ENCODE measurements at places on chromosomes 12 and 14.

DNA sequence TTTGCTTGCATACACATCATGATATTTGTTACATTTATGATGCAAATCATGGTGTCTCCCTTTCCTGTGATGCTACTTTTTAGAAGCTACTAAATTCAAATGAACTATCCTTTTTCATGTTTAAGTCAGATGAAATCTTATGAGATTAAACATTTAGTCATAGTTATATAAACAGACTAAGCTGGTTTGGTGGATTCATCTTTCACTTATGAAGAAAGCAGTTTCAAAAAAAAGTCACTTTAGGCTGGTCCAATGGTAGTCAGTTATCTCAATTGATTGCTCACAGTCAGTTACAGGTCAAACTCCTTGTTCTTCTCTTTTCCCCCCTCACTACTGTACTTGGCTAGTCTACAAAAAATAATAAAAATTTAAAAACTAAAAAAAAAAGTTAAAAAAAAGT, 19.7 kb downstream of the SYCP3 start:
- no peak for DNase-seq

- no peak for DNase-seq
Measured at GRCh38 chr12:65965358-65965757, 141.1 kb downstream of the HMGA2 start.

- DNase-seq = no peak
Measured at GRCh38 chr14:54931101-54931500, 28.5 kb upstream of the GCH1 start.

DNA sequence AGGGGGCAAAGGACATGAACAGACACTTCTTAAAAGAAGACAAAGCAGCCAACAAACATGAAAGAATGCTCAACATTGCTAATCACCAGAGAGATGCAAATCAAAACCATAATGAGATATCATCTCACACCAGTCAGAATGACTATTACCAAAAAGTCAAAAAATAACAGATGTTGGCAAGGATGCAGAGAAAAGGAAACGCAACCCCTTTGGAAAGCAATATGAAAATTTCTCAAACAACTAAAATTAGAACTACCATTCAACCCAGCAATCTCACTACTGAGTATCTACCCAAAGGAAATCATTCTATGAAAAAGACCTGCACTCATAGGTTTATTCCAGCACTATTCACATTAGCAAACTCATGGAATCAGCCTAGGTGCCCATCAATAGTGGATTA, 25.6 kb downstream of the MDM1 start:
- DNase-seq = no peak

- DNase-seq = no peak
Measured at GRCh38 chr12:114770323-114770722, 86.3 kb upstream of the TBX3 start.

DNA sequence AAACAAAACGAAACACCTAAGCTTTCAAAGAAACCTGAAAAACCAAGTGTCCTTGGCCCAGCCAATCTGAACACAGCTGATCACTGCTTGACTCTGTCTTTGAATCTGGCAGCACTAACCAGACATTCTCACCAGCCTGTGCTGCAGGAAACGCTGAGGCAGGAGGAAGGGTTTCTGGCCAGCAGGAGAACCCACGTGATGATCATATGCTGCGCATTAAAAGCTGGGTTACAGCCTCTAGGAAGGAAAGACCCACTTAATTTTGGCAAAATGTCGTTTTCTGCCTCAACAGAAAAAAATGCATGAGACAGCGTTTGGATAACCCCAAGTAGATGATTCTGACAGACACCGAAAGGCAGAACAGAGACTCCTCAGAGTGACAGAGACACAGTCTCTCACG, 9.8 kb downstream of the APPL2 start:
- peak; percentile 82 for DNase-seq

DNA sequence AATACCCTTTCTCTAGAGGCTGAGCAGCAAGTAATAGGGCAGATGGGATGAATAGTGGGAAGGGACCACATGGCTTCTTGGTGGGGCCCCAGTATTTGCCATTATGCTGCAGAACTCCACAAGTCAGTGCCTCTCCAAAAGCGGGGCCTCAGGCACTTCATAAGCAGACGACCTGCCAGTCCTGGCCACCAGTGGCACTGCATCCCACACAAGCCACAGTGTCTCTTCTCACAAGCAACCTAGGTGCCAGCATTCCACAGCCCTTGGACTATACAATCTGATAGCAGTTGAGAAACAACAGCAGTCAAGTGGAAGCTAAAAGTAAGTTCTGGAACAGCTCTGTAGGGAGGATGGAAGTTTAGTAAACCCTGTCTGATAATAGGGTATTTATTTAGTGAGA, 4.2 kb upstream of the SLC8A3 start:
- no peak for DNase-seq

- DNase-seq = no peak
Measured at GRCh38 chr12:119486599-119487154, 106.9 kb upstream of the TMEM233 start.

GRCh38 chr12:78442454-78442801, 422.1 kb upstream of the SYT1 start:
- no peak for DNase-seq

- peak; percentile 57 for DNase-seq
Measured at GRCh38 chr12:29591140-29592020, 93.9 kb upstream of the OVCH1 start.

DNA sequence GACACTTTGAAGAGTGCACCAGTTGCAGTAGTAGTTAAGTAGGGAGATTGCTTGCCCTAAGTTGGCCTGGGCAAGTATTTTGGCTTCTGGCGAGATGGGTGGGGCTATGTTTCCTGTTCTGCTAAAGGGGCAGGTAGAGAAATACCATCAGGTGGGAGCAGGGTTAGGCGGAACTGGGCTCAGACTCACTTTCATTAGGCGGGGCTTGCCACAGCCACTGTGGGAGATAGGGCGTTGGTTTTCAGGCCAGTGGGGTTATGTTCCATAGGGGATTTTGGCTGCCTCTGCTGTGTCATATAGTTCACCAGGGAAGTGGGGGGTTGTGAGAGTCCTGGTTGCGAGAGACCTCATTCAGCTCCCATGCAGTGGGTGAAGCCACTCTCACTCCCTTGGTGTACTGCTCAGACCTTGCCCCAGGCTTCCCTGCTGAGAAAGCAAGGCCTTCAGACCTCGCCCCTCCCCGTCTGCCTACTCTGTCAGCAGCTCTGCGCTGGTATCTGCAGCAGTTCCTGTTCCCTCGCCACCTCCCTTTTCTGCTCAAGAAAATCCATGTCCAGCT, 43.3 kb downstream of the AEBP2 start:
- no peak for DNase-seq

GRCh38 chr14:103562179-103562428, 353 bp downstream of the BAG5 start:
- peak; percentile 71 for DNase-seq

DNA sequence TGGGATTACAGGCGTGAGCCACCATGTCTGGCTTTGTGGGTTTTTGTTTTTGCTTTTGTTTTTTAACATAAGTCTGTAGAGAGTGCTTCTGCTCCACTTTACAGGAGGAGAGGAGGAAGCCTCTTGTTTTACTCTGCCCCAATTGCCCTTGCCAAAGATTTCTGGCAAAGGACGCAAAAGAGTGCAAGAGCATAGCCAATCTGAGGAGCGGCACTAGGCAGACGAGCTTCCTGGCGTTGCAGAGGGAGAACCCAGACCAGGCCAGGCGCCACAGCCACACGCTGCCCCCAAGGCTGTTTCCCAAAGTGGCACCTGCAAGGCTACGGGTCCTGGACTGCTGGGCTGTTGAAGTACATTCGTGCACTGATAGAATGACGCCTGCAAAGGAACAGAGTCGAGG, 96.2 kb downstream of the BBS10 start:
- DNase-seq = no peak

DNA sequence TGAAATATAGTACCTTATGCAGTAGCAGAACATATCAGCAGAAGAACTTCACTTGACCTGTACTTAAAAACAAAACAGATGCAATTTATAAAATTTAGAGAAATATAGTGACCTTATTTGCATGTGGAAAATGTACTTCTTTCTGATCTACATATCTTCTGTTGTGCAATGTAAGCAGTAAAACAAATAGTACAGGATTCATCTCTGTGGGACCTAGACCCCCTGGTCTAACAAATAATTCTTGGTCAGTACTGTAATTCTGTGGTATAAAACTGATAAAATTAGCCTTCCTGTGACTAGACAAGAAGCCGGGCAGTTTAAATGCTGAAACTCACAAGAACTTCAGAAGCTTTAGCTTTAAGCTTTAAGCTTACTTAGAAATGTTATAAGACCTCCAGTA, 21.6 kb downstream of the HIF1A start:
- no peak for DNase-seq

- no peak for DNase-seq
Measured at GRCh38 chr12:108918206-108918605, 38.3 kb downstream of the DAO start.

GRCh38 chr12:3224530-3224903, 147.3 kb downstream of the TSPAN9 start:
- peak; percentile 78 for DNase-seq

DNA sequence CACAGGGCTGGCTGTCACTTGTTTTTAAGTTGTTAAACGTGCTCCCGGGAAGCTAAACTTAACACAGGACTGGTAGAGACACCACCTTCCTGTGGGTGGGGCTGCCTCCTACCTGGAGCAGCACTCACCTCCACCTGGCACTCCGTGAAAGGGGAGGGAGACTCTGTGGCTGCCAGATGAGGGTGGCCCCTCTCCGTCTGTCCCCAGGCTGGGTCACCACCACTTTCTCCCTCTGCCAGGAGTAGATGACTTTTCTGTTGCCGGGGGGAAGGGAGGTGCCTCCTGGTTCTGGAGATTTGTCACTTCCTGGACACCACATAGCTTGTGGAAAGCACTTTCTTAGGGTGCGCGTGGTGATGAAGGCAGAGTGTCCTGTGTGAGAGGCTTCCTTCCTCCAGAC, 81.3 kb downstream of the WDR20 start:
- DNase-seq = no peak

DNA sequence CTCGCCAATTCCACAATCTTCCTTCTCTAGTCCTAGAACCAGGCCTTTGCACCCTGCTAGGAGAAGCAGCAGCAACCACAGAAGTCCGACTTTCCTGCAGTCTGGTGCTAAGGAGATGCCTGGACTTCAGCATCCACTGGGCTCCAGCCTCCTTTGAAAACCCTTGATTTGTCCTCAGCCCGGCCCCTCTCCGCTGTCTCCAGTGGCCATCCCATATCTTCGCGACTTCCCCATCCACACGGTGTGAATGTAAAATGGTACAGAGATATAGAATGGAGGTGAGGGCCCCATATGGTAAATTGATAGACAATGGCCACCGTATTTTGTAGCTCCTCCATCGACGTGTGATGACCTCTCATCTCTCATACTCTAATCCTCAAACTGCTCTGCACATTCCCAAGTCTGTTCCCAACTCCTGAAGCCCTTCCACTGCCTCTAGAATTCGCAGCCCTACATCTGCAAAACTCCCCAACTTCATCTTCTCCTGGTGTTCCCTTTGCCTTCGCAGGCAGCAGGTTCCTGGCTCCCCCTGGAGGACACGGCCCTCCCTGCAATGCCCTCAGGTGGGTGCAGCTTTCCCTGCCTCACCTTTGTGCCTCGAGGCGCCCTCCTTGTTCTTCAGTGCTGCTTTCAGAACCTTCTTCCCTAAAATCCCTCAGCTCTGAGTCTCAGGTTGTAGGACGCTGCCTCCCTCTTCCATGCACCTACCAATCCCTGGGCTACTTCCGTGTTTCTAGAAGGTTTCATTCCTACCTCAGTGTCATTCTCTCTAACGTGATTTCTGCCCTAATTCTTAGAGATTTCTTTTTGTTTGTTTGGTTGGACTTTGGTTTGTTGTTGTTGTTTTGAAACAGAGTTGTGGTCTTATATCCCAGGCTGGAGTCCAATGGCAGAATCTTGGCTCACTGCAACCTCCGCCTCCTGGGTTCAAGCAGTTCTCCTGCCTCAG, 36.7 kb downstream of the TMBIM6 start:
- DNase-seq = peak; percentile 30

GRCh38 chr12:46131732-46132469, 136.9 kb downstream of the SLC38A1 start:
- no peak for DNase-seq

GRCh38 chr12:67911789-67912188, 77.5 kb upstream of the IFNG-AS1 start:
- no peak for DNase-seq

DNA sequence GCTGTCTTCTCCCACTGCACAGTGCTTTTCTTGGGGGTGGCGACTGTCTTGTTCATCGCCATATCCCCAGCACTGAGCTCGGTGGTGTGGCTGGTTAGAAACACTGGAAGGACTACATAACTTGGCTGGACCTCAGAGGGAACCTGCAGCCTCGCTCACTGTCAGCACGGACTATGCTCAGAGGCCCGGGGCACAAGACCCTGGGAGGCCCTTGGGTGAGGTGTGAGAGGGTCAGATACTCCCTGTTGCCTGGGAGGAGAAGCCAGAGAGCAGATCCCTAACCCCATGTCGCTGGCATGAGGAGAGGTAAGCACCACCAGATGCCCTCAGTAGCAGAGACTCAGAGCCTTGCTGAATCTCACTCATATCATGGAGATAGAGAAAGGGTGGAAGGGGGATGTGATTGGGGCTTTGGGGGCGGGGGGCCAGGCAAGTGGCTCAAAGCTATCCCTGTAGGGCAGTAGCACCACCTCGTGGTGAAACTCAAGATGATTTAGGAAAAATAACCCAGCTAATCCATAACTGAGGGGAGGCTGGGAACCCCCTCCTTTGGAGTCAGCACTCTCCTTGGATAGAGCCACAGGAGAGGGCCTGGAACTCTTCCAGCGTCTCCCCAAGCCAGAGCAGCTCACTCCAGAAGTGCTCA, 18.7 kb upstream of the HDAC7 start:
- DNase-seq = no peak

DNA sequence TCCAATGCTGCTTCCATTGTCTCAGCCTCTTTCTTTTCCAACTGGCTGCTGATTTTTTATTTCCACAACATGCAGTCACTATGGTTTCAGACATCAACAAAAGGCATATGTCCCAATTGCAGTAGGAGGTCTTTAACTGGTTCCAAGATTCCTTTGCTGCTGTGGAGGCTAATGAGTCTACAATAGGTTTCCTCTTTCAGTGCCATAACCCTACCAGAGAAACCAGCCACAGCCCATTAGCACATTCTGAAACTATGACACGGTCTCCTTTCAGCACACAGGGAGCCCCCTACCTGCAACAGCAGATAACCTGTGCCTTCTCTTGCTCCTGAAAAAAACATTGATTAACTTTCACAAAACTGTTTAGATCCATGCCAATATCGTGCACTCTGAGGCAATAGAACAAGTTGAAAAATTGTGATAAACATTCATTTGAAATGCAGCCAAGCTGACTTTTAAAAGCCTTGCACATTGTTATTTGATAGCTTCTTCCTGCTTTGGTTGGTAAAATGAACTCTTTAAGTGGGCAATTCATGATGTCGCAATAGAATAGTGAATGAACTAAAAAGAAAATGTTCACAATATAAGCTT, 32.4 kb downstream of the PLEKHG7 start:
- peak; percentile 53 for DNase-seq

GRCh38 chr14:92633274-92633616, 115.2 kb downstream of the LGMN start:
- no peak for DNase-seq
